ENCODE measurements at places on chromosomes 3 and 15. TPM values are rescaled to one million over a fixed set of nuclear protein-coding genes. Genes with fewer than 3 reads are reported as not detected.

The B4GALT4 gene
- 11.7 TPM for total RNA-seq

- no peak for DNase-seq
These were observed 889.1 kb downstream of the NAALADL2 start for GRCh38 chr3:175748087-175748730.

- DNase-seq = no peak
These were observed 47.9 kb upstream of the FURIN start for GRCh38 chr15:90820481-90820880.

GRCh38 chr15:68228143-68228970 is 1.2 kb downstream of the CLN6 start:
- DNase-seq = no peak

- DNase-seq = no peak
These were observed 34.5 kb upstream of the ABHD10 start for GRCh38 chr3:111944372-111944771.

All from muscle of leg (tissue), 16 donors.